EH (cell line): ENCODE measurements at places on chromosomes 4 and X.
A peak's percentile ranks its signal among the peaks of the same experiment; 100 is the strongest.

GRCh38 chr4:123977641-123978081, 581.1 kb downstream of the SPRY1 start:
- DNase-seq, result no peak

- no peak for DNase-seq
These were observed 47.6 kb upstream of the DRP2 start for GRCh38 chrX:101171883-101172400.

GRCh38 chrX:30822068-30822681, 66.9 kb downstream of the TAB3 start:
- DNase-seq, result no peak

- DNase-seq, result no peak
These were observed 69.2 kb downstream of the PAQR3 start for GRCh38 chr4:78870056-78870455.

GRCh38 chr4:21753084-21753760, 195.3 kb downstream of the KCNIP4 start:
- peak; percentile 24 for DNase-seq

DNA sequence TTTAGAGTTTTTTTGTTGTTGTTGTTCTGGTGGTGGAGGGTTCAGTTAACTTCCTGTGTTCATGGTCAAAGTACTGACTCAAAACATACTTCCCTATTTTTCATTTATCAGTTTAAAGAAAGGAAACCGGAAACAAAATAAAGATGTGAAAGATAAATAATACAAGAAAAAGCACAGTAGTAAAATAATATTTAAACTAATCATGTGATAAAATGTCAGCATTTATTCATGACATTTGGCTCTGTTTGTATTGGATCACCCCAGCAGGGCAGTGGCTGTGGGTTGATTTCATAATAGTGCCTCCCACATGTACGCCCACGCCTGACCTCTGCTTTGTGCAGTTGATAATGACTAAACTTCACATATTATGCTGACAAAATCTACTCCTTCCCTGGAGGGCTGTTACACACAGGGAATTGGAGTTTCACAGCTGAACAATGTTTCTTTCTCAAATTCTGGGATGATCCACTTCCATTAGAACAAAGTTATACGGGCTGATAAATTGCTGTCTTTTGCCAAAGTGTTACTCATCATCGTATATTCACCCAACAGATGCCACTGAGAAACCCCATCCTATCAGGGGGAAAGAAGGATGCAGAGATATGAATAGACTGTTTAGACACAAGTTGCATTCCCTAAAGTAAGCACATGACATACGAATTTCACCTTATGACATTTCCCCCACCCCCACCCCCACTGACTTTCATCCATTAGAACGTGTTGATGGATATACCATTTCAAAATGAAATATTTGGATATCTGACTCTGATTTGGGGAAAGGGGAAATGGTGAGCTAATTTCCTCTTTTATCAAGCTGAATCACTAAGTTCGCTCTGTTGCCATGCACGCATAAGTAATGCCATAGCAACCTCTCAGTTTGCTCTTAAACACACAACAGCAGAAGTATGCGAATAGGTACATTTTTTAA, 48.3 kb downstream of the AMELX start:
- peak; percentile 84 for DNase-seq

GRCh38 chr4:6453688-6453990, 18.8 kb downstream of the PPP2R2C start:
- DNase-seq, result no peak

- no peak for DNase-seq
These were observed 76.5 kb upstream of the LSM6 start for GRCh38 chr4:146098978-146099377.

GRCh38 chr4:116628598-116628997, 456.8 kb downstream of the TRAM1L1 start:
- DNase-seq, result no peak
